Activated CD8-positive, alpha-beta memory T cell treated with anti-CD3 and anti-CD28 coated beads for 1 hour (primary cell): ENCODE measurements at places on chromosomes 4 and X.

DNA sequence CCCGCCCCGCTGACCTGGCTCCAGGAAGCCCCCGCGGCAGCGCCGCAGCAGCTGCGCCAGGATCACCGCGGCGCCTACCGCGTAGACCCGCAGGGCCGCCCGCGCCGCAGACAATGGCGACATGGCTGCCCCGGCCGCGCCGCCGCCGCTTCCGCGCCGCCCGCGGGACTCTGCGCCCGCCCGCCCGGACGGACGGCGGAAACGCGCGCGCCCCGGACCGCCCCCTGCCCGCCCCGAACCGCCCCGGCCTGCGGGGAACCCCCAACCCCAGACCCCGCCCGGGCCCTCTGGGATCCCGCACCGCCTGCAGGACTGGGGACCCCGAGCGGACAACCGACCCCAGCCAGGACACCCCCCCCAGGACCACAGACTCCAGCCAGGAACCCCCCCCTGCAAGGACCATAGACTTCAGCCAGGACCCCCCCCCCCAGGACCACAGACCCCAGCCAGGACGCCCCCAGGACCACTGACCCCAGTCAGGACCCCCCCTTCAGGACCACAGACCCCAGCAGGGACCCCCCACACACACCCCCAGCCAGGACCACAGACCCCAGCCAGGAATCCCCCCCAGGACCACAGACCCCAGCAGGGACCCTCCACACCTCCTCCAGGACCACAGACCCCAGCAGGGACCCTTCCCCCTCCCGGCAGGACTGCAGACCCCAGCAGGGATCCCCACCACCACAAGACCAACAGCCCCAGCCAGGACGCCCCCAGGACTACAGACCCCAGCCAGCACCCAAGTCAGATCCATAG lies at the start of the genes DHRSX and ZBED1:
Gene DHRSX (minus strand): TSS at position 174 of the 756 bp plus-strand sequence. CDS start 51 bp downstream, at position 123.
Gene ZBED1 (minus strand): TSS at position 174 of the 756 bp plus-strand sequence. CDS start 10,257 bp downstream, outside the sequence.
- DNase-seq, result peak; percentile 28

GRCh38 chr4:174646326-174646725 lies 124.0 kb upstream of the HPGD start:
- no peak for DNase-seq

GRCh38 chr4:1414831-1415680 lies 8.8 kb upstream of the NKX1-1 start:
- DNase-seq, result no peak

- DNase-seq, result no peak
These were observed 223.6 kb downstream of the MGST2 start for GRCh38 chr4:139889264-139889663.

DNA sequence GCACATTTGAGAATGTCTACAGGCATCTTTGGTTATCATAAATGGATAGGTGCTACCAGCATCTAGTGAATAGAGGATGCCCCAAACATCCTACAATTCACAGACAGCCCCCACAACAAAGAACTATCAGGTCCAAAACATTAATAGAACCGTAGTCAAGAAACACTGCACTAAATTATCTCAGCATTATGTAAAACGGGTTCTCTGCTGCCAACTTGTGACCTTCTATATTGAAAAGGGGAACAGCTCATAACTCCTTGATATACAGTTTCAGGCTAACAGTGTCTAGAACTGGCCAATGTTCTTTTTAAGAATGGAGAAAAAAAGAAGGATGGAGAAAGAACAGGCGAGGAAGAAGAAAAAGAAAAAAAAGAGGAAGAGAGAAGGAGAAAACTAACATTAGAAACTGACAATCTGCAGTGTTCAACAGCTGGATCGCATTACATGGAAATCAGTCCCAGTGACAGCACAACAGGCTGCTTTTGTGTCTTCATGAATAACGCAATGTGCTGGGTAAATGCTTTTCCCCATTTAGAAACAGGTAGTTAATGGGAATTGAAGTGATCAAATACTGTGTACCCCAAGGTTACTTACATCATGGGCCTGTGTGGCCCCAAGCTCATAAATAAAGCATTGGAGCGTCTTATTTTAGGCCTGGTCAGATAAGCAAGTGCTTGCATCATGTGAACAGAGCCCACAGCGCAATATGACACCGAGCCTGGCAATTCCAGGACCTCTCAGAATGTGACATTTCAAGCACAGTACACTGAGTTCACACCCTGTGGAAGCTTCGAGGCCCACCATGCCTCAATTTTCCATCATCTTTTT lies 339.5 kb downstream of the DHX15 start:
- DNase-seq, result no peak

DNA sequence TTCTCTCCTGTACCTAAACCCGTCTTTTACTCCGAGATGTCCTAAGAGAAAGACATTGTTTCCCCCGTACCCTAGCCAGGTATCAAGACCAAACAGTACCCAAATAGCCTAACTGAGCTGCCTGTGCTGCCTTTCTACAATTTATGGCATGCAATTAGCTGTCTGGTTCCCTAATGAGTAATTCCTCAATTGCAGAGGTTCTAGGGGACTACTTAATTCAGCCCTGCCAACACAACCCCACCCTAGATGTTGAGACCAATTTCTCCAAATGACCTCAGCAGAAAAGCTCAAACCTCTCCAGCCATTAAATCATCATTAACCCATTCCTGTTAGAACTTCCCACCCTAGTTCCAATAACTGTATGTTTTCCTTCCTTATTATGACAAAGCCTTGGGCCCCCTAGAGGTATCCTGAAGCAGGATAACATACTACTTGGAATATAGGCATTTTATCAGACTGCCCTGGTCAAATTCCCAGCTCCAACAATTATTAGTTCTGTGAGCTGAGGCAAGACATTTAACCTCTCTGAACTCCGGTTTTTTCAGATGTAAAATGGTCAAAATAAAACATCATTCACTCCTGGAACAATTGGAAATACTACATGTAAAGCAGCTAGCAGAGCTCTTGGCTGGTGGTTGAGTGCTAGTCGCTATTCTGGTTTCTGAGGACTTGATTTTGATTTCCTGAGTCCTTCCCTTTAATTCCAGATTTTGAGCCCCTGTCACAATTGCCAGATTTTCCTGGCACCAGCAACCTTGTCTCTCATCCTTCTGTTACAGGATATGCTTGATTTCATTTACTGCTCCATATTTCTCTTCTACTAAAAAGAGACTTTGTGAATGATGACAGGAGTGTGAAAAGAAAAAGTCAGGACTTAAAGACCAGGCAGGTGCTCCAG lies 244.6 kb upstream of the TENM3 start:
- no peak for DNase-seq
